IMR-90 (cell line): ENCODE measurements at places on chromosomes 6 and 20. TPM values are rescaled to one million over a fixed set of nuclear protein-coding genes. Genes with fewer than 3 reads are reported as not detected.

DNA sequence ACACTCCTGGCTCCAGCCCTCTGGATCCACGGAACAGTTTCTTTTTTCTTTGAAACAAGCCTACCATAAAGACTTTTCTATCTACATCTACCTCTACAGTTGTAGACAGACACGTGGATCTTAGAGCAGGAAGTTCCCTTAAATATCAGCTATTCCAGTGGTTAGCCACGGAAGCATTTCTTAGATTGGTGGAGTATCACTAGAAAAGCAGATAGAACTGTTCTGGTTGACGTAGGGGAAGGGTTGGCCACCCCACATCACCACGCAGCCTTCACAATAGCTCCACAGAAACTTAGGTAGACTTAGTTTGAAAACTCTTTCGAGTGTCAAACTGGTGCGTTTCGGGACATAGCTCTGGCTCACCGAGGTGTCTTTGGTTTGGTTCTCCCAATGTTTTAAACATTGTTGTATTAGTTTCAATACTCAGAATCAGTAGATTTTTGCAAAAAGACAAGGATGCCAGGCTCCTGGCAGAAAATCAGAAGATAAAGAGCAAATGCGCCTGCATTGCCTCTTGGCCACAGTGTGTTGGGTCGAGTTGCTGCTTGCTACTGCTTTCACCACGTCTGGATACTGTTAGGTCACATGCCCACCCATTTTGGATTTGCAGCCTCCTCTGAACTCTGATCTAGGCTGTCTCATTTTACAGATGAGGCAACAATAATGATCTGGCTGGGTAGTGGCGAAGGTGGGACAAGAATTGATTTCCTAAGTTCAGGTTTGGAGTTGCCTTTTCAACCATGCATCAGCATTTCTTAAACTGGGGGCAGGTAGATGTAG is 71.5 kb upstream of the DTNBP1 start:
- DNase-seq: no peak

DNA sequence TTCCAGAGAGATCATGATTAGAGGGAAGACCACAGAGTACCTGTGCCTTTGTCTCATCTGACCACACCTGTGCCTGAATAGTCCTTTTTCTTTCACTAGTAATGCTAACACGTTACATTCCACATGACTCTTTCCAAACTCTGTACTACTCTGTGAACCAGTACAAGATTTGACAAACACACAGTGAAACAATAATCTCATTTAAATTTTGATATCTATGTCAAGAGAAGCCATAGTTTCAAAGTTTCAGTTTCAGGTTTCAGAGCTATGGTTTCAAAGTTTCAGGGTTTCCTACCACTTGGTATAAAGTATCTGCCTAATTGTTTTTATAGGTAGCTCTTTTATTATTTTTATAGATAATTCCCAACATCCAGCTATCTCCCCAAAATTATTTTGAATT is 62.0 kb upstream of the PHACTR2 start:
- no peak for DNase-seq

DNA sequence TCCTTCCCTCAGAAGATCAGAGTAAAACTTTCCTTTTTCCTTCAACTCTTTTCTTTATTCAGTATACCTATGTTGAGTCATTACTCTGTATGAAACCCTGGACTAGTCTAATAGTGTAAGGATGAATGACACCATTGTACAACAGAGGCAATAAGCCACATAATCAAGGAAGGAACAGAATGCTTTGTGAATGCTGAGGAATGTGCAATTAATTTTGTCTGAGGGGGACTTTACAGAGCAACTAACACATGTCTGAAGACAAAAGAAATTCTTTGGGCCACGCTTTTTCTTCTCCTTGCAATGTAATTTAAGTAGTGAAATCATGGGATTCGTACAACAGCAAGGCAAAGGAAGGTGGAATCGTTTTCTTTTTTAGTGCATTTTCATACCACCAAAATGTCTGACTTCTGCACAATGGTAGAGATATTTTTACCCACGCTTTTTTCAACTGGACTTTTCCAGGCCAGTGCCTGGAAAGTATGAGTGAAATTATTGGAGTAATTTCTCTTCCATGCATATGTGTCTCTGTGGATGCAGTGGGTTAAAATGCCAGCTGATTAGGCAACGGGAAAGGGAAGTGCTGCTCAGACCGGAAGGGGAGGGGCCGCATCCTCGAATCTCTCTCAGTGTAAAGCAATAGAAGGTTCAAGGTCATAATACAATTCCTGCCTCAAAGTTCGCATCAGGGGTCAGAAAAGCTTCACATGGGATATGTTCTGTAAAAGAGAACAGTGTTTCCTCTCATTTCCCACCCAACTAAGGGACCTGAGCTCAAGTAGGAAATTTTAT is 89.9 kb upstream of the MTHFD1L start:
- DNase-seq: no peak

- no peak for DNase-seq
Measured at GRCh38 chr6:117928833-117929232, 21.8 kb downstream of the SLC35F1 start.

DNA sequence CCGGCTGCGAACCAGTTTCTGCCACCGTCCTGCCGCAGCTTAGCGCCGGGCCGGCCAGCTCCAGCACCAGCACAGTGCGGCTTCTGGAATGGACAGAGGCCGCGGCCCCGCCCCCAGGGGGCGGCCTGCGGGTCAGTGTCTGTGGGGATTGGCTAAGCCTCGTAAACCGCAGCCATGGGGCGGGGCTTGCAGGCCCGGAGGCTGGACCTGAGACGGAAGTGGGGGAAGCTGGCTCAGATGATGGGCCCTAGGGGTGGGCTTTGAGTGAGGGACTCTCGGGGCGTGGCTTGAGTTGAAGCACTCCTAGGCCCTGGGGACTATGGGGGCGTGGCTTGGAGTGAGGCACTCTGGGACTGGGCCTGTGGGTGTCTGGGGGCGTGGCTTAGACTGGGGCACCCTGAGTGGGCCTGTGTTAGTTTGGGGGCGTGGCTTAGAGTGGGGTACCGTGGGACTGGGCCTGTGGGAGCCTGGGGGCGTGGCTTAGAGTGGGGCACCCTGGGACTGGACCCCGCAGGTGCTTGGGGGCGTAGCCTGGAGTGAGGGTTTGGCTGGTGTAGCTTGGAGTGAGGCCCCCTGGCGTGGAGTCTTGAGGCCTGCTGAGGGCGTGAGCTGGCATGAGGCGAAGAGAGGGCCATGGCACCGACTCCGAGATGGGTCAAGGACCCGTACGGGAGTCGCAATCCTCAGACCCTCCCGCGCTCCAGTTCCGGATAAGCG is 6.6 kb downstream of the L3MBTL1 start:
- DNase-seq: peak; percentile 98

Gene BEND6
- 4.0 and 4.1 TPM in 2 replicates for polyA plus RNA-seq

DNA sequence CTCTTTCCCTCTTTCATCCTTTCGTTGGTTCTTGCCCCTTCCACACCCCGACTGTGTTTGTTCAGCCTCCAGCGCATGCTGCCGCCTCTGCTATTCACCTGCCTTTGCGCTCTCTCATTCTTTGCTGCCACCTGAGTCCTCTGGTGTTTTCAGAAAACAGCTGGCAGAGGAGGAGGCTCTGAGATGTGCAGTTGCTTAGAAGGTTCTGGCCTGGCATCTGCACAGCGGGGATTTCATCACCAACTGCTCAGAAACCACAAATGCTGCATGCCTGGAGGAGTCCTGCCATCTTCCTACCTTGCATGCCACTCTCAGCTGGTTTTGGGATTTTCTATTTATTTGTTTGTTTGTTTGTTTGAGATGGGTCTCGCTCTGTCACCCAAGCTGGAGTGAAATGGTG is 39.2 kb upstream of the CLDN20 start:
- no peak for DNase-seq

DNA sequence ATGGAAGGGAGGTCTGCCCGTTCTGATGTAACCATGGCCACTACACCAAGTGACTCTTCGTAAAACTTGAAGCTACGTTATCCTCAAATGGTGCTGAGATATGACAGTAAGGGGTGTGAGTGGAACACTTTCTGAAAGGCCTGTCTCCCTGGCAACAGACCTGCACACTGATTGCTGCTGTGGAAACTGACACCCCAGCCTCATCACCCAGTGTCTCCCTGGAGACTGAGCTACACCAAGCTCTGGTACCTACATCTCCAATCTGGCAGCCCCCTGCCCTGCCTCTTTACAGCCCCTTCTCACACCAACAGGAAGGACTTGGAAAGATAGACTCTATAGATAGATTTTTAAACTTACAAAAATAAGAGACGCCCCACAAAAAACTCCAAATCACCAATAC is 13.2 kb downstream of the PI16 start:
- DNase-seq: no peak
